ENCODE measurements at places on chromosomes 7 and 10. TPM values are rescaled to one million over a fixed set of nuclear protein-coding genes. Genes with fewer than 3 reads are reported as not detected.

The PRPS1L1 gene
- total RNA-seq, result not detected

The RHEB gene
- 67.1 TPM for total RNA-seq

The KAT6B gene
- 24.2 TPM for total RNA-seq

The C7orf57 gene
- not detected for total RNA-seq

The SMARCD3 gene
- 41.3 TPM for total RNA-seq

The DLG5 gene
- total RNA-seq, result 26.4 TPM

The NPFFR1 gene
- total RNA-seq, result not detected

The AKR1C8 gene
- total RNA-seq, result not detected

The DGKB gene
- 0.59 TPM for total RNA-seq

The MEIG1 gene
- not detected for total RNA-seq

The UCN3 gene
- not detected for total RNA-seq

The SPDYE6 gene
- not detected for total RNA-seq

The CYP3A4 gene
- total RNA-seq, result not detected

The LRIT1 gene
- total RNA-seq, result not detected

All from smooth muscle cell of the umbilical artery (primary cell).